ENCODE measurements at places on chromosomes 1 and 21.

DNA sequence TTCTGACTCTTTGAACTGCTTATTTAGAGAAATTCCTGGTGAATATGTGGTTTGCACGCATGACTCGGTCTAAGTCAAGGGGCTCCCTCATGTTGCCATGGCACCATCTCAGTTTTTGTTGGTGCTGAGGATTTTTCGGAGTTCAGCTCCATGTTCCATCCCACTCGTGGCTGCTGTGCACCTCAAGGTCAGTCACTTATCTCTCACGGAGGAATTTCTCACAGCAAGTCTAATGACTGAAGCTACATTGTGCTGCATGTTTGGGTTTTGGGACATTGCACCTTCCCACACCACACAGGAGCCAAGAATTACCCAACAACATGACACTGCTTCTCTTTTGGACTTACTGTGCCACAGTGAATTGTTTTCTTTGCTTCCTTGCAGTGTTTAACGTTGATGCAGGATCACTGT, 269.9 kb downstream of the NCAM2 start:
- no peak for DNase-seq

- DNase-seq: no peak
Observed at GRCh38 chr1:167669209-167670124, 39.4 kb downstream of the RCSD1 start.

DNA sequence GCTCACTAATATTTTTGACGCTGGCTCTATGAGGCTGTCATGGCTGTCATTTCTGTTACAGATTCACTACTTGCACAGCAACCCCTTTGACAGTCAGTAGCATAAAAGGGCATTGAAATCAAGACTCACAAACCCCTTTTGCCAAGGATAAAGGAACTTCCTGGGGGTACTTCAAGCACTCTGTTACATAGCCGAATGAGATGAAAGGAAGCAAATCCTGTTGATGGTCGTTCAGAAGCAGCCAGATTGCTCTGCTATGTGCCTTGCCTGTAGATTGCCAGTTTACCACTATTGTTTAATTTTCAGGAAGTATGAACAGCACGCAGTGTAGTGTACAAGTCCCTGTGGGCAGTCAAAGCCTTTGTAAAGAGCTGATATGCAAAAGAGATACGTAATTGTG, 296.2 kb downstream of the LRRIQ3 start:
- no peak for DNase-seq

GRCh38 chr1:112057736-112058135, 68.3 kb upstream of the KCND3 start:
- DNase-seq: no peak

DNA sequence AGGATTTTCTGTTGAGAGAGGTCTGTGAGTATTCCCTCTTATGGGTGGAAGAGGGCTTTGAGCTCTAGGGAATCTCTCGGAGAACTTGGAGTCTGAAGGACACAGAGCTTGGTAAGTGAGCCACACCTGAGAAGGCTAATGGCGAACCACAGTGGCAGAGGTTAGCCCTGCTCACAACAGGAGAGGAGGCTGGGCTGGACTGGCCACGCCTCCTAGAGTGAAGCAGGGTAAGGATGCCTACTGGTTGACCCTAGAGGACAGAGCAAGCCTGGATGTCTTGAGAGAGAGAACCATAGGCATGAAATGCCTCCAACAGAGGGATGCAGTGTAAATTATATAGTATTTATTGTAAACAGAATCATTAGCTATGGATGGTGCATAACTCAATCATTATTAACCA, 232.6 kb downstream of the PCP4 start:
- DNase-seq: no peak

- no peak for DNase-seq
Observed at GRCh38 chr1:226223157-226223785, at the start of gene MIXL1. TSS of gene MIXL1 (plus strand) at chr1:226223664. CDS start at chr1:226223682, 18 bp downstream.

DNA sequence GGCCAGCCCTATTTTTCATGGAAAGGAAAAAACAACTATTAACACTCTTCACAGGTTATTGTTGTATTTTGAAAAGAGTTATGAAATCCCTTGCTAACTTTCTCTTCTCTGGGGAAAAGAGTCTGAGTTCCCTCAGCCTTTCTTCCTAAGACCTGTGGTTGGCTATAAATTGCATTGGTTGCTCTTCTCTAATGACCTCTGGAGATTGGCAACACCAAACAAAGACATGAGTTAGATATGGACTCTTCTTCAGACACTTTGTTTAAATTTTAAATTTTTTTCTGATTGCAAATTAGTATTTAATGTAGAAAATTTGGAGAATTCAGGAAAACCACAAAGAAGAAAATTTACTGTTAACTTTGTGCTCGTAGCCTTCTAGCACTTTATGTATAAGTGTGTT, 275.7 kb downstream of the PBX1 start:
- DNase-seq: no peak

- DNase-seq: no peak
Observed at GRCh38 chr1:29413661-29414060, 177.3 kb downstream of the PTPRU start.

All from HS-27A (cell line).